ENCODE measurements at places on chromosomes 4 and X. TPM values are rescaled to one million over a fixed set of nuclear protein-coding genes. Genes with fewer than 3 reads are reported as not detected.

Gene USP11
- total RNA-seq = 108 TPM

Gene MBTPS2
- total RNA-seq = 16.9 TPM

Gene CFAP47
- total RNA-seq = 0.96 TPM

Gene ADH5
- total RNA-seq = 148 TPM

Gene SATL1
- total RNA-seq = not detected

Gene UGT2A1
- not detected for total RNA-seq

Gene EDA
- total RNA-seq = 4.8 TPM

Gene TREX2
- 2.1 TPM for total RNA-seq

Gene NEIL3
- not detected for total RNA-seq

Gene TBX22
- total RNA-seq = 0.18 TPM

Gene MTNR1A
- not detected for total RNA-seq

Gene FRMD7
- 1.6 TPM for total RNA-seq

Gene PRMT9
- total RNA-seq = 18.0 TPM

Gene NOP14
- 43.0 TPM for total RNA-seq

All from ureter (tissue), 1 donor.